ENCODE measurements at places on chromosomes 6 and 20.
A peak's percentile ranks its signal among the peaks of the same experiment; 100 is the strongest.

DNA sequence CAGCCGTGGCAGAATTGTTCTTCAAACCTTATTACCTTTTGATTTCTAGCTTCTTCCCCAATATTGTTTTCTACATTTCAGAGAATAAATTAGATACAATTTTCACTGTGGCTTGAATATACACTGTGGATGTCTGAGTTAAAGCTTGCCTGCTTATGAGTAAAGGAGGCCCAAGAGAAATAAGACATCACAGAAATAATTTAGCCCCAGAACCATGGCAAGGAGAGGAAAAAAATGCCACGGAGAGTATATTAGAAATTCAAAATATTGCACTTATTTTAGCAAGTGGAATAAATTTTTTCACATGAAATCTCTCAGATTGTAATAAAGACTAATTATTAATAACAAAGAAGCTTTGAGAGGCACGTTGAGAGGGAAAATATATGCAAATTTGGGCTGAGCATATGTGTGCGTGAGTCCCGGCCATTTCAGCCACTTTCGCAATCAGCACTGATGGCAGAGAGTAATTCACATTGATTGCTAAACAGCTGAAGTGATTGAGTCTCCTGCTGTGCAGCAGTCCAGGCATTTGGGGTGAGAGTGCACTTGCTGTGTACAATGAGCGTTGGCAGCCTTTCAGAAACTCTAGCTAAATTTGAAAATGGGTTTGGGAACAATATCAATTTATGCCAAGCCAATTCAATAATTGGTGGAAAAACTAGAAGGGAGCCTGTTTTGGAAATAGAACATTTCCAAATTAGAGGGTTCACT, 596.0 kb downstream of the EPM2A start:
- DNase-seq = no peak

DNA sequence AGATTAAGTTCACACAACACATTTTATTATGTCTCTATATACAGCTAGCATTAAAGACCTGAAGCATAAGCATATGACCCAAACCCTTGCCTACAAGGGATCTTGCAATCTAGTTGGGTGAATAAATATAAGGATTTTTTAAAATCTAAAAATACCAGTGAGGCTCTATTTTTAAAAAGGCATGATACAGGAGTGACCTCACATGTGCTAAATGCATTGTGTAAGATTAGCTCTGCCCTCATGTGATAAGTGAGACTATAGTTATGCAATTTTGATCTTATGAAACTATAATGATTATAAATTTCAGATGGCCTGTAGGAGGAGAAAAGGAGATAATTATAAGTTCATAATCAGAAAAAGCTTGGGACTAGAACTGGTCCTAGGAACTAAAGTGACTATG, 451.0 kb upstream of the MAN1A1 start:
- DNase-seq = no peak

DNA sequence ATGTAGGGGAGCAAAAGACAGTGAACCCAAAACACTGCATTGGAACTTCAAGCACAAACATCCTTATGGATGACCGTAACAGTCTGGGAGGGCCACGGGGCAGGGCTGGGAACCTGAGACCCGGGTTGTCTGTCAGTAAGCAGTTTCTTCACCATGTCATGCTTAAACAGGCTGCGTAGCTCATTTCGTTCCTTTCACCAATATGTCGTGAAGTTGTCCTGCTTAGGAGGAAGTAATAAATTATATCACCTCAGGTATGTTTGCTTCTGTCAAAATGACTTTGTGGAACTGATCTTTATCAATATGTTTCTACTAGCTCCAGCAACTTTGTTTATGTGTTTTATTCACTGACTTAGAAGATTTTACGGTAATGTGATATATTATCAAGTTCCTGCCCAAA, 12.4 kb upstream of the MAK start:
- DNase-seq = no peak

DNA sequence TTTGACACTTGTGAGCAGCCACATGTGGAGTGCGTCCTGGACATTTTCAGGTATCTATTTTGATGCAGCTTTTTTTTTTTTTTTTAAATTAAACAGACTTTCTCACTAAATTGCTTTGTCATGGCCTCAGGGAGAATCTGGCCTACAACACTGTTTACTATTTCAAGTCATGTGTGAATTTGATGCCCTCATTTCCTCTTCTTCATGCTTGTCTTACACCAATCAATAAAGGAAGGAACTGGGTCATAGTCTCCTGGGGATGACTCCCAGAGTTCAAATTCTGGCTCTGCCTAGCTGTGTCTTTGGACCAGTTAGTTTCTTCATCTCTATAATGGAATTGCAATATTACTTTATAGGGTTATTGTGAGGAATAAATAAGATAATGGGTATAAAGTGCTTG, 554.1 kb downstream of the PRKN start:
- DNase-seq = no peak

DNA sequence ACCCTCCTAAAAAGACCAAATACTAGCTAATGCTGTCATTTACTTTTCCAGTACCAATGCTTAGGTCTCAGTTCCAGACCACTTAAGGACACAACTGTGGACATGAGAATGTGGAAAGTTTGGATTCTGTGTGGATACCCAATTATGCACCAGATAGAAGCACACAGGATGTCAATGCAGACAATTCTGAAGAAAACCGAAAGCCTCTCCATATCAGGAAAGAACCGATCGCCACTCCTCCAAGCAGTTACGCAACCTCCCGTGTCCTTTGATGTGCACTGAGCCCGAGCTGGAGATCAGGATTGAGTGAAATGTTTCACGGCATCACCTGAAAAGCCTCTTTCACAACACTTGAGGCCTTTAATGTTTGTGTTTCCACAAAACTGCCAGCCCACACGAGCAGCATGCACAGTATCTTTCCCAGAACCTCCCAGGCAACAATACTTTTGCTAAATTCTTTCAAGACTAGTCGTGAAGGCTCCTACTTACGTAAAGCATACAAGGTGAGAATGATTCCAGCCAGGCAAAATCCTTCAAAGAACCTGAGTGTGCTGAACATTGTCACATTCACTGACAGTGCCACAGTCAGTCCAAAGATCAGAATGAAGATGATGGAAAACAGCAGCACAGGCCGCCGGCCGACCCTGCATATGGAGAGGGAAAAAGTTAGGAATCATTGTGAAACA, 47.0 kb downstream of the SLC22A23 start:
- no peak for DNase-seq

- DNase-seq = no peak
These were observed 278.6 kb downstream of the TBC1D32 start for GRCh38 chr6:121055572-121056163.

DNA sequence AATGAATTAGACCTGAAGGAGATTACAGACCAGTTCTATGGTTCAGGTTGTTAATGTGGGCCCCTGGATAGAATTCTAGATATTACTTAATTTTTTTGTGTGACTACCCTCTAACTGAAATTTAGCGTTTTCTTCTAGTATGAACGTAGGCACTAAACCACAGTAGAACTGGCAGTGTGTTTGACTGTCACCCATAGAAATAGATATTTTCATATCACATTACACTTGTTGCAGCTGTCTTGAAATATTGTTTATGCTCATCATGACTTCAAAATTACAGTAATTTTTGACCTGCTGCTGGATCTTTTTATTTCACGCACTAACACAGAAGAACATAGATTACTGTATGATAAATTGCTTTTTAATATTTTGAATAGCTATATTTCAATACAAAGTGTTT, 31.6 kb downstream of the E2F3 start:
- DNase-seq = no peak

DNA sequence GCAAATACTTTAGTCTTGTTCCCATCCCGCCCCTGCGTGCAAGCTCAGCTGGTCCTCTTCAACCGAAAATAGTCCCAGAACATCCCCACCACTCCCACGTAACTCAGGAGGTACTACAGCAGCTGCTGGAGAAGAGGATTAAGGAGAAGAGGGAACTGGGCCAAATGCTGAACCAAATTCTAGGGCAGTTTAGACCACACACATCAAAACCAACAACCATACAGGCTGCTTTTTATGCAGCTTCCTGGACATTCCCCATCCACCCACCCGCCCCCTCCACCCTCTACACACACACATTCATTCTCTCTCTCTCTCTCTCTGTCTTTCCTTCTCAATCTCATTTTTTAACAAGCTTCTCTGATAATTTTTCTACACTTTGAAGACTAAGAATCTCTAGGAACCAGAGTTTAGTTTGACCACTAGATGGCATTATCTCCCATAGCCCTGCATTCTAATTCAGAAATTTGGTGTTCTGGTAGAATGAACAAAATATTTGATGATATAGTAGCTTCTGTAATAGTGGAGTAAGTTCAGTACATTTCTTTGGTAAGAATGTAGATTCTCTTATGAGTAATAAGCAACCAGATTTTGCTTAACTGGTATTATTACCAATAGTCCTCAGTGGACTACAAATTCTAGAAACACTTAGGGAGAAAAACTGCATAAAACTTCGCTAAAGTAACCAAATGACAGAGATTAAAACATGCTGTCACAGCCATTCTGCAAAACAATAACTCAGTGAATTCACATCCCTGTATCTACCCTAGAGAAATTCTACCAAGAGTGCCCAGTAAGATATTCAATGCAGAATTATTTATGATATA, 52.1 kb upstream of the BEND6 start:
- DNase-seq = no peak

DNA sequence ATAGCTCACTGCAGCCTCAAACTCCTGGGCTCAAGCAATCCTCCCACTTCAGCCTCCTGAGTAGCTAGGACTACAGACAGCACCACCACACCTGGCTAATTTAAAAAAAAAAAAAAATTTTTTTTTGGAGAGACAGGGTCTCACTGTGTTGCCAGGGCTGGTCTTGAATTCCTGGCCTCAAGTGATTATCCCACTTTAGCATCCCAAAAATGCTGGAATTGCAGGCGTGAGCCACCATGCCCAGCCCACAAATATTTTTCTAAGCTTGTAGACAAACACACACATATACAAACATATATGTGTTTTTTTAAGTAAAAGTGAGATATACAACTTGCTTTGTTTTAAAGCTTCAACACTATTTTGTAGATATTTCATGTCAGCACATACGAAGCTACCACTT, 10.8 kb downstream of the HSPA12B start:
- no peak for DNase-seq

DNA sequence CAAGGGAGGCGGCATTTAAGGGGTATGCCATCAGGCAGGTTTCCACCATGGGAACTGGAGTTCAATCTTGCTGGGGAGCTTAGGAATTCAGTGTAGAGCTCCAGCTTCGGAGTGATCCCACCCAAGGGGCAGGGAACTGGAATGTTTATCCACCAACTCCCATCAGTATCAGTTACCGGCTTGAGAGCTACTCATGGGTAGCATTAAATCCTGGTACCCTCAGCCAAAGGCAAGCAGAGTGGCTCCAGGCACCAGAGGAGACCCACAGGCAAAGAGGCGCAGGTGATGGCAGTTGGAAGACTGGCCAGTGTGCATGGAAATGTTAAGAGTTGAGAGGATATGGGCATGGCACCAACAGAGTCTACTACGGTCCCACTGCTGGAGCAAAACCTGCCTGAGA, 14.1 kb downstream of the EDEM2 start:
- no peak for DNase-seq

DNA sequence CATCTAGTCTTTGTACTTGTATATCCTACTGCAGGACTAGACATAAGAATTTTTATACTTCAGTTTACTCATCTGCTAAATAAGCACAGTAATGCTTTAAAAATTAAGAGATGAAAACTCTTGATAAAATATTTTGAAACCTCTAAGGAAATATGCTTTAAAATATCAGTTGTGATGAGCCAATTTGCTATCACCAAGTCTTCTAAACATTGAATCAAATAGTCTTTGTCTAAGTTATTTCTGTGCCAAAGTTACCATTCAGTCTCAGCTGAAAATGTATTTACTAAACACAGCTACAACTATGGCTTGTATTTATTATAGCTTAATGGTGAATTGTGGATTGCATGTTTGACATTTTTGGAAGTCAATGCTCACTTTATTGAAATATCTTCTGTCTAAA, 46.2 kb upstream of the RFPL4B start:
- DNase-seq = no peak

DNA sequence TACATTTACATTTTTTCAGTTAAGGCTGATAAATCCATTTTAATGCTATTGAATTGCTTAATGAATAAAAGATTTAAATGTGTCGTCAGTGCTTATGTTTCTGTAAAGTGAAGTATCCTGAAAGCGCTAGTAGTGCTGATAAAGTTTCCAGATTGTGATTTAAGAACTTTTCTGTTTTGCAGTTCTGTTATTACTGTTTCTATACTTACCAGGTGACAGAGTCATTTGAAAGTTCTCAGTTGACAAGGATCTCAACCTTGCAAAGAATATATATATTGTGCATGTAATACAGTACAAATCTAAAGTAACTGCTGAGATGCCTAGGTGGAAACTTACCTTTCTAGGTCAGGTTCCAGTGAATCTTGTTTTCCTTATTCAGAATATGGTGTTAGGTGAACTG, 201.8 kb downstream of the ARID1B start:
- no peak for DNase-seq

- no peak for DNase-seq
These were observed 2.1 kb downstream of the GABRR2 start for GRCh38 chr6:89313006-89313405.

GRCh38 chr20:53226826-53227225, 254.7 kb downstream of the TSHZ2 start:
- DNase-seq = no peak

- no peak for DNase-seq
These were observed 1.2 kb downstream of the DDR1 start for GRCh38 chr6:30885481-30885998.

- DNase-seq = peak; percentile 36
These were observed 1.2 kb downstream of the TRIB3 start for GRCh38 chr20:381581-382290.

DNA sequence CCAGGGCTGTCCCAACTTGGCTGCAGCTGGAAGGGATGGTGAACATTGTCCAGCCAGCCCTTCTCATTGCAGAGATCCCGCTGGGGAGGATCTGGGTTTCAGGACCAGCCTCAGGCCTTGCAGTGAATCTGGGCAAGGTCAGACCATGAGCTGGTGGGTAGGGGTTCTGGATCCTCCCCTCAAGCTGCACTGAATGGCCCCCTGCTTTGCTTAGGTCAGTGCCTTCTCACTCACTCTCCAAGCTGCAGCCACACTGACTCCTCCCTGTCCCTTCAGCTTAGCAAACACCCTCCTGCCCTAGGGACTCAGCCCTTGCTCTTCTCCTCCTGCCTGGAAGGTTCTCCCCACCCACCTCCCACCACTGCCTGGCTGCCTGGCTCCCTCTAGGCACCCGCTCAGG, 95.3 kb upstream of the KCNG1 start:
- no peak for DNase-seq

GRCh38 chr6:161292145-161292544, 18.3 kb upstream of the AGPAT4 start:
- no peak for DNase-seq

- no peak for DNase-seq
These were observed 37.6 kb downstream of the GSTA2 start for GRCh38 chr6:52725535-52726192.

GRCh38 chr6:51963980-51964379, 123.4 kb downstream of the PKHD1 start:
- DNase-seq = no peak
